Activated CD8-positive, alpha-beta T cell treated with anti-CD3 and anti-CD28 coated beads for 36 hours (primary cell): ENCODE measurements at places on chromosomes 12 and 14. TPM values are rescaled to one million over a fixed set of nuclear protein-coding genes. Genes with fewer than 3 reads are reported as not detected.
A peak's percentile ranks its signal among the peaks of the same experiment; 100 is the strongest.

GRCh38 chr14:68908803-68909202 is 70.3 kb downstream of the ACTN1 start:
- no peak for DNase-seq

DNA sequence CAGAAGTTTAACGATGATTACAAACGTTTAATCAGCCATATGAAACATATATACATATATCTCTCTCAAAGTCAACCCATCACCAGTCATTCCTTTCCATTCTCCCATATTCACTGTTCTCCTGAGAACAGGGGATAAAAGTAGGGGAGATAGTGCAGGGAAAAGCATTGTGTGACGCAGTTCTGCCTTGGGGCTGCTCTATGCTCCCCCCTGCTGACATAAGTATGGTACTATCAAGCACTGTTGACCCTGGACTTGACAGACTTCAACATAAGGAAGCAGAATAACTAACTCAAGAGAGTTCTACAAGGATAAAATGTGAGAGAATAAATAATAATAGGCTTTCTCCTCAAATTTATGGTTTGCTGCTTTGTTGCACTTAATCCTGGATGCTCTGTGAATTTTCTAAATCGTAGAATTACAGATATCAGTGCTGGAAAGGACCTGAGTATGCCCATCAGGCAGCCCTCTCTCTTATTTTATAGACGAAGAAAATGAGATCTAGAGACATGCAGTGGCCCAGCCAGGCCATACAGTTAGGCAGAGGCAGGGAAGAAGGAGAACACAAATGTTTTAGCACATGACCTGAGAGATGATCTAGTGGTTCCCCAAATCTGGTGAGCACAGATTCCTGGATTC is 87.2 kb downstream of the SCN8A start:
- peak; percentile 32 for DNase-seq

- DNase-seq, result no peak
Observed at GRCh38 chr12:113940357-113941207, 25.5 kb downstream of the RBM19 start.

GRCh38 chr12:102811110-102811737 is 105.8 kb downstream of the PAH start:
- DNase-seq, result peak; percentile 44

- no peak for DNase-seq
Observed at GRCh38 chr12:113473942-113474341, 2.3 kb upstream of the LHX5 start.

GRCh38 chr12:131733874-131734273 is 23.0 kb downstream of the SFSWAP start:
- no peak for DNase-seq

DNA sequence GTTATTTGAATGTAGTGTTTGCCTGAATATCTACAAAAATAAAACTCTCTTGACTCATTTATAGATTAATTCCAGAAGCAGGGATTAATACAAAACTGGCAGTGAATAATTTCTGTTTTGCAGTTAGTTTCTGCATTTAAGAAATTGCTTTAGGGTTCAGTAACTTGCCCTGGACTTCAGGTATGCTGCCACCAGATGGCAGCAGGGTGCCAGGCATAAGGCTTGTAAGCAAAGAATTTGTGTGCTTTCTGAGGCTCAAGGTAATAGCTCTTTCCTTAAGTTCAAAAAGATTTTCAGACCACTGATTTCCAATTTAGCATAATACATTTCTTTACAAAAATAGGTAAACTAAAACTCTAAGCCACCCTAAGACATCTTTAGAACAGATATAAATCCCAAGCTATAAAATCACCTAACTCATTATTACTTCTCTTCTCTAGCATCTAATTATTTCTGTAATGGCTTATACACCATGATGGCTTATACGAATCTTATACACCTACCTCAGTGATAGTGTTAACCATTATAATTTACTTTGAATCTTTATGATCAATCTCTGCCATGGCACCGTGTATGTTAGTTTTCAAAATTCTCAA is 398.3 kb downstream of the APAF1 start:
- DNase-seq, result peak; percentile 74

GRCh38 chr12:113931517-113931916 is 34.6 kb downstream of the RBM19 start:
- no peak for DNase-seq

- no peak for DNase-seq
Observed at GRCh38 chr12:31370531-31371255, 44.7 kb upstream of the SINHCAF start.

- DNase-seq, result no peak
Observed at GRCh38 chr14:46840944-46841720, 189.6 kb upstream of the RPL10L start.

- DNase-seq, result no peak
Observed at GRCh38 chr12:29944269-29945000, 160.7 kb upstream of the TMTC1 start.

DNA sequence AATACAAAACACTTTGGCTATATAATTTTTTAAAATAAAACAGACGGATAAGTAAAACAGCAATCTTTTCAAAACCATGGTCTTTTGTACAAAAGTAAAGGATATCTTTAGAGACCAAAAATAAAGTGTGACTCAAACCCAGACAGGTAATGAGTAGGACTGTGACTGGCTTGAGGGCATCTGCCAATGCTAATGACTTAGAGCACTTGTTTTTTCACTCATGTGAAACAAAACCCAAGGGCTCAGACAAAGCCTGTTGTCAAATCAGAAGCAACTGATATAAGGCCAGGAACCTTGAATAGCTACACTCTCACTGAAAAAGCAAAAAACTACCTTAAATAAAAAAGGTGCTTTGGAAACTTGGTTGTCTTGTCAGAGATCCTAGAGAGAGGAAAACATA is 357.4 kb downstream of the TMEM117 start:
- no peak for DNase-seq

GRCh38 chr12:90017316-90017715 is 308.7 kb upstream of the ATP2B1 start:
- DNase-seq, result no peak

DNA sequence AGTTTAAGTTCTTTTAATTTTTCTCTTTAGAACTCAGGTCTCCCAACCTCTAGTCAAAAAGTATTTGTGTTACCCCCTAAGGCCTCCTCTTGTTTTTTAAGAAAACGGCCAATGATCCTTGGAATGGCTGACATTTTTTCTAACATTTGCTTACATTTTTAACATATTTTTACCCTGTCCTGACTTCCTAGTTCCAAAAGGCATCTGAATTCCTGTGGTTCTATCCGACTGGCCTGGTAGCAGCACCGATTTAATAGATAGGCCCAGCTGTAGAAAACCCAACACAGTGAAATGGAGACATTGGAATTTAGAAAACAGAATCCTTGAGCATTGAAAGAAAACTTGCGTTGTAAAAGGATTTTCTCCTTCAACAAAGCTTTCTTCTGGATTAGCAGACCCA is 134.7 kb upstream of the GSC start:
- DNase-seq, result no peak

DNA sequence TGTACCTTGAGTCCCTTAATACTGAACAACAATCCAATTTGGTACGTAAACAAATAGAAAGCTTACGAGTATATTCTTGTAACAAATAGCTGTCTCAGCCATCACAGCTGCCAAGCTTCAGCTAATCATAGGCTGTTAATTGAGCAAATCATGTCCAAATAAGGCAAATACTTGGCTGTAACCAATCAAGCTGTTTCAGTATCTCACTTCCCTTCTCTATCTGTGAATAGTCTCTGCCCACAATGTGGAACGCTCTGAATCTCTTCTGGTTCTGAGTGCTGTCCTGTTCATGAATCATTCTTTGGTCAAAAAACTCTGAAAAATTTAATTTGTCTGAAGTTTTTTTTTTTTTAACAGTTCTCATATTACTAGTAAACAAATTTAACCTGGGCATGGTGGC is 5.8 kb upstream of the NEMF start:
- DNase-seq, result peak; percentile 41

GRCh38 chr12:109995361-109995685 is 845 bp downstream of the GIT2 start:
- no peak for DNase-seq

DNA sequence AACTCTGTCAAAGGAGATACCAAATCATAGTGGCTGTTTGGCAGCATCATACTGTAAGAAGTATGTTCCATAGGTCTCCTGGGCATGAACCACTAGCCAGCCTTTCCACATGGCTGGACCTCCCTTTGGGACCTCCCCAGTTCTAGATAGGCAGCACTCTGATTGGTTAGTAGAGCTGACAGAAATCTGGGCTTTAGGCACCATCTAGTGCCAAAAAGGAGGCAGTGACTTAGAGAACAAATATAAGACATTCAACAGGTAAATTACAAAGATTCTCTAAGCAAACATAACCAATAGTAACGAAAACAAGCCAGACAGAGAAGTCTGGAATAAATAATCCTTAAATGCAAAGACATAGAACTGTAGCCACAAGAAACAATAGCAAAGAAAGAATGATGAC is 148.0 kb upstream of the PDE3A start:
- no peak for DNase-seq

- no peak for DNase-seq
Observed at GRCh38 chr14:61188196-61188595, 92.9 kb downstream of the TMEM30B start.

- DNase-seq, result no peak
Observed at GRCh38 chr12:15996254-15996653, 85.1 kb downstream of the DERA start.

DNA sequence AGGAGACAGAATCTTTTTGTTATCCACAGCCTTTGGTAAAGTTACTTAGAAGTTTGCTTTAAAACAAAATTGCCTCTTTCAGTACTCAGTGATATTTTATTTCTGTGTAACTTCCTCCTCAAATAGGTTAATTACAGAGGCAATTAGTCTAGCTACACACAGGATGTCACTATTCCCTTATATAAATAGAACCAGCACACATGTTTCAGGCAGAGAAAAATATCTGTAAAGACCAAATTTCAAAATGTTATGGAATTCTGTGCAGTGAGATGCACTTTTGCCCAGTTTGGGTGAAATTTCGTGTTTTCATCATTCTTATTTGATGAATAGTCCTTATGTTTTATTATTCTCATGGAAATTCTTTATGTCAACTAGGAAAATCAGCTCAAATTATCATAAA is 410.6 kb upstream of the SOX5 start:
- no peak for DNase-seq

DNA sequence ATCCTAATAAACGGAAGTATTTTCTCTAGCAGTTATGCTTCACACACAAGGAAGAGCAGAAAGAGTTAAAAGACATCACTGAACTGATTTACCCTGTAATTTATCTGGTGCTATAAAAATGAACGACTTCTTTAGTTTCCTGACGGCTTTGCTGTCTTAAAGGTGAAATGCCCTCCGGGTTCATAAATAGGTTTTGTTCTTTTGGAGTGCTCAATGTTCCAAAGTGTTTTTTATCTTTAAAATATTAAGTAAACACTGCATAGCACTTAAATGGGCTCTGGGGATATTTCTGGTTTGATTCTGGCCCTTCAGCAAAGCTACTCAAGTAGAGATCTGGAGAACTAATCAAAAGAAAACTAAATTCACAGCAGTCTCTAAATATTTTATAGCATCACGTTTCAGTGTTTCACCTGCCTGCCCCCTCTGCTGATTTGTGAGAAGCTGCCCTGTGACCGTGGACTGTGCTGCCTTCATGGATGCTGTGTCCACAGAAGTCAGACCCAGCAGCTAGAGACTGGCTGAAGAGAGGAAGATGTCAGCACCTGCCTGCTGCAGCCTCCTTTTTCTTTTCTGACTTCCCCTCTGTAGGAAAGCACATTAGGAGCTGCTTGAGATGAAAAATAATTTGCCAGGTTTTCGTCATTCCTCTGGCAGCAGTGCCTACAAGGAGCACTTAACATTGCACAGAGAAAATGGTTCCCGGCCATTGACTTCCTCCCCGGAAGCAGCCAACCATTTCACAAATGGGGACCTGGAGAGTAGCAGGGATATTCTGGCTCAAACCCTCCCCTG is 205.1 kb upstream of the FSCB start:
- no peak for DNase-seq

DNA sequence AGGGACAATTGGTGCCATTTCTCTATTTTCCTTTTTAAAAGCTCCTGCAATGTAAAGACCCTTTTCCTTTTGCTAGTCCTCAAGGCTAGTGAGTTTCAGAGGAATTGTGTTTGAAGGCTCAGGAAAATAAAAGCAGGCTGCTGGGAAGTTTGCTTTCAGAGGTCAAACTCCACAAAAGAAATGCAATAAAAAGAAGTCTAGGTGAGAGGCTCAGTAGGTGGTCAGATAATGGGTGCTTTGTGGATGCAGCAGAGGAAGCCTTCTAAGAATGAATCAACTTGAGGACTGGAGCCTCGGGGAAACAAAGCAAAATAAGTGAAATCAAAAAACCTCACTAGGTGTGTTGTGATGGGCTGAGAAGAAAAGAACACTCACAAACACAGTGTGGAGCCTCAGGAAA is 10.3 kb downstream of the CCDC175 start:
- DNase-seq, result no peak

DNA sequence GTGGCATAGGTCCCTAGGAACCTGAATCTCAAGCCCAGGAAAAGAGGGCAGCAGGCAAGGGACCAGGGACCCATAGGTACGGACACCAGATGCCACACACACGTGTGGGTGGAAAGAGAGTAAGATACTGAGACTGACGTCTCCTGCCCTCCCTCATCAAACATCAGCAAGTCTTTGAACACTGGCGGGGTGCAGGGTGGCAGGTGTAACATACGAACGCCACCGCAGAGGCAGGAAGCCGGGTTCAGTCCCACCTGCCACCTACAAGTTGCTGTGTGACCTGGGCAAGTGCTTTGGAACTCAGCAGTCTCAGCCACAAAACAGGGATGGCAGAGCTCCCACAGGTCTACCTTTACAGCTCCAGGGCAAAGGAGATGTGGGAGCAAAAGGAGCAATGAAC is 11.1 kb downstream of the ACTN1 start:
- peak; percentile 81 for DNase-seq

DNA sequence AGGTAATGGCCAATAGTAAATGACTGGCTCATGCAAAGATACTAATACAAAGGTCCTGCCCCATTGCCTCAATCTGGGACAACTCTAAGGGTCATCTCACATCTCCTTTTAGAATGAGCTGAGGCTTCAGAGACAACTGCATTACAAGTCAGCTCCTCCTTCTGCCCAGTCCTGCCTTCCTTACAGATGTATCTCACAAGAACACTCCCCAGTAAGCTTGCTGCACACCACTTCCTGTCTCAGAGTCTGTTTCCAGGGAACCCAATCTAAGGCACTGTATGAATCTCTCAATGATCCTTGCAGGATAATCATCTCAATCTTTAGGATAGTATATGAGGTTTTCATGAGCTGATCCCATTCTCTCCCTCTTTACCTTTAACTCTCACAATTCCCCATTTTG is 57.8 kb upstream of the ZDHHC17 start:
- no peak for DNase-seq

DNA sequence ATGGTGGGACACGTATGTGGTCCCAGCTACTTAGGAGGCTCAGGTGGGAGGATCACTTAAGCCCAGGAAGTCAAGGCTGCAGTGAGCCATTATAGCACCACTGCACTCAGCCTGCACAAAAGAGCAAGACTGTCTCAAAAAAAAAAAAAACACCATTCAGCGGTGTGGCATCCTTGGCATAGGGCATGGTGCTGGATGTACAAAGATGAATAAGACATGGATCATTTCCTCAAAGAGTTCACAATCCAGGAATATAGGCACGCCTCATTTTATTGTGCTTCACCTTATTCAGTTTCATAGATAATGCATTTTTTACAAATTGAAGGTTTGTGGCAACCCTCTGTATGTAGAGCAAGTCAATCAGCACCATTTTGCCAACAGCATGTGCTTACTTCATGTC is 6.4 kb downstream of the CINP start:
- no peak for DNase-seq

DPPA3 gene
- not detected for total RNA-seq

KMT2D gene
- 57.5 TPM for total RNA-seq

TGM1 gene
- total RNA-seq, result 3.1 TPM

PLD4 gene
- not detected for total RNA-seq

CCDC88C gene
- total RNA-seq, result 83.6 TPM

C12orf54 gene
- not detected for total RNA-seq

EPS8 gene
- total RNA-seq, result 1.8 TPM

CD27 gene
- total RNA-seq, result 164 TPM

BICDL1 gene
- total RNA-seq, result 103 TPM
